ENCODE measurements at places on chromosomes 5 and 9. TPM values are rescaled to one million over a fixed set of nuclear protein-coding genes. Genes with fewer than 3 reads are reported as not detected.

DNA sequence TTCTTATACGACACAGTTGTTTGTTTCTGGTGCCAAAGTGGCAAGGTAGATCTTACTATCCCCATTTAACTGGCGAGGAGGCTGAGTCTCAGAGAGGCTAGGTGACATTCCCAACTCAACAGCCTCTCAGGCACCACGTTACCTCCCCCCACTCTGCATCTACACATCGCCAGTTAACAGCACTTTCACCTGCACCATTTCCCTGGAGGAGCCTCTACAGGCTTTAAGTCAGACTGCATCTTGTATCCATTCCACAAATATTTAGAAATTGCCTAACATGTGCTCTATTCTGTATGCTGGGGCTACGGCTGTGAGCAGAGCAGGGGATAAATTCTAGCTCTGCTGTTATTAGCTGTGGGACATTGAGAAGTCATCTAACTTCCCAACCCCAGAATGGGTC, 168.6 kb downstream of the INSYN2B start:
- no peak for DNase-seq

GRCh38 chr5:16963821-16964220, 27.7 kb upstream of the MYO10 start:
- no peak for DNase-seq

DNA sequence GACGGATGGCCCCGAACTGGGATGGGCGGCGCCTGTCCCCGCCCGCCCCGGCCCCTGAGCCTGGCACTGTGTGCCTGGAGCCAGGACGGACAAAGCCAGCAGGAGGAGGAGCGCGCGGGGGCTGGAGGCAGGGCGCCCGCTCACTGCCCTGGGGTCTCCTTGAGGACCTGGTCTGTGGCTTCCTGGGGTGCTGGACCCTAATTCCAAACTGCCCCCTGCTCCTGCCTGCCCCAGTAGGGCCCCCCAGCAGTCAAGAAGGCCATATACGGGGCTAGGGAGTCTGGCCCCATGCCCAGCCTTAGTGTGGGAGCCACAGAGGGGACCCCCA, 29.2 kb upstream of the RXRA start:
- DNase-seq: no peak

OMD gene
- polyA plus RNA-seq: 0.85 TPM

All from large intestine (tissue), 12 donors.